ENCODE measurements at places on chromosomes 3 and 15.

DNA sequence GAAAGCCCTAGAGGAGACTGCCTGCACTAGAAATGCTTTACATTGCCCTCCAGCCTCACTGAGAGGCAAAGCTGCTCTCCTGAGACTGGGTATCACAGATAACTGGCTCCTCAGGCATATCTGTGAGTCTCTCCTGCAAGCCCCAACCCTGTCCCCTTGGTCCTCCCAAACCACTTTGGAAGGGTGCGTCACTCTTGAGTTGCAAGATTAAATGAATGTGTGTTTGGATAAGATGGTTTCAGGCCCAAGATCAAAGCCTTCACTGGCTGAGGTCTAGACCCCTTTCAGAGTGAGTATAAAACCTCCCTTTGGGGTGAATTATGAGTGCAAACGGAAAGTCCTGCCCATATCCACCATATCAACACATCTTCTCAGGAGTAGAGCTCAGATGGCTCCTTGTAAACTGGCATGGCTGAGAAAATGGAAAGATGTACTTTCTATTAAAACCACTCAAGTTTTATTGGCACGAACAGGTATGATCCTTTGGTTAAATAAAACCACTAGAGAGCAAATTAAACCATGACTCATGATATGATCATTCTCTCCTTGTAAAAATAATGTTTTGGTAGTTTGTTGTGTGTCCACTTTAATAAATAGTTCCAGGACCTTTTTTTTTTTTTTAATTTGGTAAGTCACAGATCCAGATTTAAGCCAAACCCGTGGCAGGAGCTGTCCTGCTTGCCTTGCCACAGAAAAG, 164.0 kb downstream of the CHST2 start:
- no peak for DNase-seq

DNA sequence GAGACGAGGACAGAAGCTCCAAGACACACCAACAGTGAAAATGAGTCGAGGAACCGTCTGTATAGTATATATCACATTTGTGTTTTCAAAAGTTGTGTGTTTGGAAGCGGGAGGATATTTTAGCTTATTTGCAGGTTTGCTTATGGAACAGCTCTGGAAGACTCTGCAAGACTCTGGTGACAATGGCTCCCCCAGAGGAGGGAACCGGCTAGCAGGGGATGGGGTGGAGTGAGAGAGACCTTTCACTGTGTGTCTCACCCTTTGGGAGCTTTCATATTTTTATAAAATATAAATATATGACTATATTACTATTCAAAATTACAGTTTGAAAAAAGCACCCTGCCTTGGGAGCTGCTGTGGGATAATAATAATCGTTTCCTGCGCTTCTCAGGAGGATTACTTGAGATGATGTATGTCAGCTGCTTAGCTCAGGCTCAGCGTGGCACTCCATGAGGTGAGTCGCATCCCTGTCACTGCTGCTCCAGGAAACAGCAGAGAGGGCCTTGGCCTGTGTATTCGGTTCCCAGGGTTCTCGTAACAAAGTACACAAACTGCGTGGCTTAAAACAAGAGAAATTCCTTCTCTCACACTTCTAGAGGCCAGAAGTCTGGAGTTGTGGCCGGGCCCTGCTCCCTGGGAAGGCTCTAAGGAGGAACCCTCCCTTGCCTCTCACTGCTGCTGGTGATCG, 183.9 kb downstream of the FAM43A start:
- no peak for DNase-seq

DNA sequence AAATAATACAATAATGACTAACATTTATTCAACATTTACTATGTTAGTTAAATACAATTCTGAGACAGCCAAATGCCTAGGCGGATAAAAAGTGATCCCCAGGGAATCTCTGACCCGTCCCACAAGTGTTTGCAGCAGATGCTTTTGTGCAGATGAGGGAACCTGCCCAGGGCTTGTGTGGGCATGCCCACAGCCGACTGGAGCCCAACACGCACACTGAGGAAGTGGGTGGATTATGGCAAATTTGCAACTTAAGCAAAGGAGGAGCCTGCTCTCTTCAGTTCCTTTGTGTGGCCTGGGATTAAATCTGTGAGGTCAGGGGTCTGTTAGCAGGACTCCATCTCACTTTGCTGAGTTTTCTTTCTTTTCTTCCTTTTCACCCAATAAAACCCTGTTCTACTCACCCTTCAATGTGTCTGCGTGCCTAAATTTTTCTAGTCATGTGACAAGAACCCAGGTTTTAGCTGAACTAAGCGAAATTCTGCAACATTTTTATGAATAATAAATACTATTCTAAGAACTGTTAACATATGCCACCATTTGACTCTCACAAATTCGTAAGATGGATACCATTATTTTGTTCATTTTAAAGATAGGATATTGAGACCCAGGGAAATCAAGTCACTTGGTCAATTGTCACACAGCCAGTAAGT, 13.9 kb upstream of the RTP1 start:
- no peak for DNase-seq

GRCh38 chr3:65742914-65743313, 295.8 kb downstream of the MAGI1 start:
- DNase-seq, result no peak

DNA sequence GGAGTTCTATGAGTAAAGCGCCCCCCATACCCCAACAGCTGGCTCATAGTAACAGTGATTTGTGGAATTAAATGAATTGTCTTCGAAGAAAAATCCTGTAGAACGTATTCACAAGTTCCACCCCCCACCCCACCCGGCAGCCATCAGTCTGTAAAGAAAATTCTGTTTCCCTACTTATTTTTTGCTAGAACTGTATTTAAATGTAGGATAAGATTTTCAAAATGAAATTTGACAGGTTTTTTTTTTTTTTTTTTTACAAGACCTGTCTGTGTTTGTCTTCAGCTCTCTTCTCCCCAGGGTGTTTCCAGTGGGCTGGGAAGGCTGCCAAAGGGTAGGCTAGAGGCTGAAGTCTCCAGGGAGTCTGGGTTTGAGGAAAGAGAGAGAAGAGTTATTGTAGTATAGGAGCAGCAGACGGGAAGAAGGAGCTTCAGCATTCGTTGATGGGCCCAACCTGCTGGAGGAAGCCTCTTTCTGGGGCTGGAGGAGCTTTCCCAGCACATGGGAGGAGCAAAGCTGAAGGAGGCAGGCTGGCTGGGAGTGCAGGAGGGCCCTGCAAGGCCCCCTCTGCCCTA, 130.6 kb upstream of the SEMA6D start:
- no peak for DNase-seq

GRCh38 chr3:140630866-140631265, 47.0 kb upstream of the TRIM42 start:
- DNase-seq, result no peak

DNA sequence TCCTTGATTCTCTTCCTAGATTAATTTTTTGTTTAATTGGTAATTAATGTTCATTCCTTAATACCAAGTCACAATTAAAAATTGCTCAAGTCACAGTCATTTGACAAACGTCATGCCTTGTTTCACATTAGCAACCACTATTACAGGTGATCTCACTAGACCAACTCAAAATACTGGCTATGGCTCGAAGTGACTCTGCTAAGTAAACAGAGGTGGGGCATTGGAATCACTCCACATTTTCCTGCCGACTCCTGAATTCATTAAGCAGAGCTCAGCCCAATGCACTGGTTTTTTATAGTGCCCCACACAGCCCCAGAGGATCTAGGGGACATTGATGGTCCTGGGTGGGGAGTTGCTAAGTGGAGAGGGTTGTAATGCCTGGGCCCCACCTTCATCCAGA, 201.2 kb upstream of the NSMCE3 start:
- DNase-seq, result no peak

DNA sequence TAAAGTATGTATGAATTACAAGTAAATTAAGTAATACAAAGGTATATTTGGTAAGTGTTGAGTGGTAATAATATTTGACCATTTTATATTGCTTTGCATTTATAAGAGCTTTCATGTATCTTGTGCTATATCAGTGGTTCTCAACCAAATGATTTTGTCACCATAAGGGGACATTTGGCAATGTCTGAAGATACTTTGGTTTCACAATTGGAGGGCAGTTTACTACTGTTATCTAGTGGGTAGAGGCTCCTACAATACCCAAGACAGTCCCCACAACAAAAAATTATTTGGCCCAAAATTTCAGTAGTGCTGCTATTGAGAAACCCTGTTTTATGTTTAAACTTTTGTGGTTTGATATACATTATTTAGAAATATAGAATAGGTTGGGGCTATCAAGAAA, 14.6 kb downstream of the TRPC1 start:
- no peak for DNase-seq

- no peak for DNase-seq
Observed at GRCh38 chr3:48532271-48532976, 24.2 kb downstream of the PFKFB4 start.

GRCh38 chr3:129687586-129688125, 81.2 kb upstream of the PLXND1 start:
- DNase-seq, result no peak

GRCh38 chr15:60557191-60557618, 78.3 kb upstream of the ICE2 start:
- DNase-seq, result no peak

GRCh38 chr15:30905821-30906220, 2.1 kb downstream of the FAN1 start:
- DNase-seq, result no peak

DNA sequence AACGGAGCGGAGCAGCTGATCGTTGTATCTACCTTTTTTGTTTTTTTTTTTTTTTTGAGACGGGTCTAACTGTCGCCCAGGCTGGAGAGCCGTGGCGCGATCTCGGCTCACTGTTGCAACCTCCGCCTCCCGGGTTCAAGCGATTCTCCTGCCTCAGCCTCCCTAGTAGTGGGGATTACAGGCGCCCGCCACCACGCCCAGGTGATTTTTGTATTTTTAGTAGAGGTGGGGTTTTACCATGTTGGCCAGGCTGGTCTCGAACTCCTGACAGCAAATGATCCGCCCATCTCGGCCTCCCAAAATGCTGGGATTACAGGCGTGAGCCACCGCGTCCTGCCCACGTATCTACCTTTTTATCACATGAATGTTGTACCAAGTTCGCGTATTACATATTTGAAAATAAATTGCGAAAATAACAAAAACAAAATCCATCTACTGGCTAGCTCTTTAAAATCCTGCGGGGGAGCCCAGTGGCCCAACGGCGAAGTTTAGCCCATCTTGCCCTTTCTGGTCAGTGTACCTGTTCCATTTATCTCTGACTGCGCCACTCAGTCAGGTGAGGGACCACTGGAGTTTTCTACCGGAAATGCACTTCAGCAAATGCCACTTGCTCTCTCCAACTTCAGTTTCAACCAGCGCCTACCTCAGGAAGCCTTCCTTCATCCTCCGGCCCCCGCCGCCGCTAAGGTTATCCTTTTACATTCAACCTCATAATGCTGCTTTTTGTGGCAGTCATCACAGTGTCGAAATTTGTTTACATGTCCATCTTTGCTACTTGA, 1.2 kb upstream of the EIF3J start:
- DNase-seq, result no peak

- DNase-seq, result no peak
Observed at GRCh38 chr15:79919749-79920511, 23.1 kb upstream of the MTHFS start.

DNA sequence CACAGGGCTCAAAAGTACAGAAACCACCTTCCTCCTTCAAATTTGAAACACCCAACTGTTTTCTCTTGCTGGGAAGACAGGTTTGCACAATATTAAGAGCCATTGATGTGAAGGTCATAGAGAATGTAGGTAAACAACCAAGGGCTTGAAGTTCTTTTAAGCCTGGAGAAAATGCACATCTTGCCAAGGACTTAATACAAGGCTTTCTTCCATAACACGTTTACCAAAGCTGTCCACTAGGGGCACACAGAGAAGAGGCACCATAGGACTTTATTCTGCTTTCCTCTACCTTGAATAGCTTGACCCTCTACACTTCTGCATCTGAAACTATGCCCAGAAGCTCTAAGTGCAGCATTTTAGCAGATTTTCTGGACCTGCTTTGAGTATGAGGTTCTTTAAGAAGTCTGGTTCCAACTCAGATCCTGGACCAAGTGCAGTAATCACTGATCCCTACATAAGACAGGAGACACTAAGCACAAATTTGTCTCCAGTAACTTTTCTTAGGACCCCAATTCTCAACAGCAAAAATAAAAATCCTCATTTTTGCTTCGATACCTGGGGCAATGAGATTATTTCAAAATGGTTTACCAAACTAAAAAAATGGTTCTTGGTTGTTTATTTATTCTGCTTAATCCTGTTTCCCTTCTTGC, 138.0 kb downstream of the FBN1 start:
- no peak for DNase-seq

DNA sequence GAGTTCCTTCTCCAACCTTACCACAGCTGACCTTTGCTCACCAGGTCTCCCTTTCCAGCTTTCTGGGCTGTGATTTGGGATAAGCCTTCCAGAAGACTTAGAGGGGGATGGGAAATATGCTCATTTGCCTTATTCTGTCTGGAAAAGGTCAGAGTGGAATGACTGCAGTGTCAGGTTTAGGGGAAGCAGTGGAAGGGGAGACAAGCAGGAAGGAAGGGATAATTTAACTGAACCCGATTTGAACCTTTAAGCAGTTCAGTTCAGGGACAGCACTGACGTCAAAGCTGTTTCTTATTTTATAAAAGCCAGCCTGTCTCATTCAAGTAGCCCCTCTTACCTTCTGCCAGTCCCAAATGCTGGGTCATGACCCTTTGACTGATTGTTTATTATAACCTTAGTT, 418.4 kb upstream of the RARB start:
- DNase-seq, result no peak

- DNase-seq, result no peak
Observed at GRCh38 chr3:179884136-179884535, 152.6 kb downstream of the PEX5L start.

DNA sequence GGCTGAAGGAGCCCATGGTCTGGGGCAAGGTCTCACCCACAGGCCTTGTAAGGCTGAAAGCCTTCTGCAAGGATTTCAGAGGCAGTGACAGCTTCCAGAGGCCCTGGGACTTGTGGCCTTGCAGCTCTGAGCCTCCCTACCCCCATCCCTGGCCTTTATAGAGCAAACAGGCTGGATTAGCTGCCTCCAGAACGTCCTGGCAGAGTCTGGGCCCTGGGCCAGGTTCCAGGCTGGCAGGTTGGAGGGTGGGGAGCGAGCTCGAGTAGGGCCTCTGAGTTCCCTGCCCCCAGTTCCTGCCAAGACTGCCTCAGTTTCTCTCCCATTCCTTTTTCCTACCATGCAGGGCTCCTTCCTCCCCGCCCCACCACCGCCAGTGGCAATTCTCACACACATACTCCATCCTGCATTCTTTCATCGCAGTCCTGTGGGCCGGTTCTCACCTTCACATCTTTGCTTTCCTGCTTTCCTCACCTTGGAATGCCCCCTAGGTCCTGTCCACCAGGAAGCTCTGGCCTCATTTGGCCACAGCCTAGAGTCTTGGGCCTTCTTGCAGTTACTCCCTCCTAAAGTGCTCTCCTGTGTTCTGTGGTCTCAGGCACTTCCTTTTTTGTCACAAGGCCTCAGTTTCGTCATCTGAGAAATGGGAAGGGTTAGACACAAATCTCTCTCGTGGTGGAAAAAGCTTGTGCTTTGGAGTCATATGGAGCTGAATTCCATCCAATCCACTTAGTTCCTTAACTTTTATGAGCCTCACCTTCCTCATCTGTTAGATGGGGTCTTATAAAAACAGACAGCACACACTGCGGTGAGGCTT, 2.7 kb downstream of the LMAN1L start:
- DNase-seq, result no peak

GRCh38 chr3:23762214-23762613, 43.5 kb upstream of the UBE2E1 start:
- no peak for DNase-seq

Data from amygdala (tissue), 56 donors.